Central memory CD4-positive, alpha-beta T cell (primary cell): ENCODE measurements at places on chromosomes 3 and 15.

GRCh38 chr15:68488290-68488689 lies 56.3 kb upstream of the ITGA11 start:
- DNase-seq = no peak

DNA sequence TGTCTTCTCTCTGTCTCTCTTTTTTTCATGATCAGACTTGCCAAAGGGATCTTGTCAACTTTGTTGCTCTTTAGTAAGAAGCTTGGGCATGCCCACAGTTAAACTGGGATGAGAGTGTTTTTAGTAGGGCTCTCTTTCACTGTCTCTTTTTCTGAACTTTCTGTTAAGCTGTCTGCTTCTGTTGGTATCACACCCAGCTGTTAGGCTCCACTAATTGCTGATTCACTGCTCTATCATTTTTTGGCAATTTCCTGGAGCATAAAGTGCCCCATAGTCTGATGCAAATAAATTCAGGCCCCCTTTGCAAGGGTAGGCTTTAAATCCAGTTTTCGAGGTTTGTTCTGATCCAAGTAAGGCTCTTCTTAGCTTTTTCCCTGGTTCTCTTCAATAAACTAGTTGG lies 360.4 kb upstream of the ADAMTS9 start:
- no peak for DNase-seq

GRCh38 chr15:70247281-70247680 lies 149.6 kb upstream of the TLE3 start:
- DNase-seq = no peak

DNA sequence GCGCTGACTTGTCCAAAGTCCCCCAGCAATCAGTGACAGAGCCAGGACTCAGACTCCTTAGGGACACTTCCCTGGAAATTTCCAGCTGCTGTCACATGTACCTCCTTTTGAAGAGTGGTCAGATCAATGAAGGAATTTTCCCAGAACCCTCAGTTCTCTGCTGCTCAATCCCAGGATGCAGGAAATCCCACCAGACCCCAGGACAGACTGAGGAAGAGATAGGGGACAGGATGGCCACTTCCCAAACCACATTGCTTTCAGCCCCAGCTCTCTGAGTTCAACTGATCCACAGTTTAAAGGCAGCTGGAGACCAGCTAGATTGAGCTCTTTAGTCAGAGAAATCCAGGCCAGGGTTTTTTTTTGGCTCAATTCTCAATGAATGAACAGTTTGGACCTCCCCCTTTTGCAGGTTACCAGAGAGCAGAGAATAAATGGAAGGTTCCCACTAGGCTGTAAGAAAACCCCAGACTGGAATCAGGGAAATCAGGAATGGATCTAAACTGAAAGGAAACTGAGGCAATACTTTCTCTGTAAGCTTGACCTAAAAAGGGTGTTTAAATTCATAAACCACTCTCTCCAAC lies 1.5 kb downstream of the CYP1A1 start:
- DNase-seq = peak; percentile 18

- no peak for DNase-seq
Measured at GRCh38 chr15:39468331-39468730, 112.5 kb upstream of the THBS1 start.

GRCh38 chr3:7876741-7877297 lies 624.8 kb upstream of the LMCD1 start:
- peak; percentile 88 for DNase-seq

GRCh38 chr3:98817547-98818041 lies 54.5 kb downstream of the ST3GAL6 start:
- DNase-seq = peak; percentile 18

GRCh38 chr3:52023101-52023770 lies 27.5 kb upstream of the RPL29 start:
- no peak for DNase-seq

- no peak for DNase-seq
Measured at GRCh38 chr3:131277836-131278497, 103.6 kb upstream of the NUDT16 start.

- no peak for DNase-seq
Measured at GRCh38 chr3:169348929-169349621, 314.4 kb downstream of the MECOM start.

DNA sequence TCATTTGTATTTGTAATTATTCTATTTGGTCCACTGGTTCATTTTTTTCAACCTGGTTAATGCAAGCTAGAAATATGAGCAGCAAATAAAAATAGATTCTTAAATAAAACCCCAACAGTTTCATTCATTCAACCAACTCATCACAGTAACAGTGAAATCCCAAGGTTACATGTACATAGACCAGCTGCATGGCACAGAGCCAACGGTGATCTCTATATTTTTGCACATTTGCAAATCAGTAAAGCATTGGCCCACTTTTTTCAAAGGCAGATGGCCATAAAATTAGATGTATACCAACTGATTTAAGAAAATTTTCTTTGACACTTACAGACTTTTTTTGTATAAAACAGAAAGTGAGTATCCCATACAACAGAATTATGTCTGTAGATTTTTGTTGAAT lies 49.3 kb downstream of the STRIT1 start:
- DNase-seq = no peak

- DNase-seq = no peak
Measured at GRCh38 chr3:137807998-137808397, 43.9 kb downstream of the SOX14 start.

GRCh38 chr15:60477916-60478565 lies 901 bp downstream of the ICE2 start:
- DNase-seq = peak; percentile 8

- DNase-seq = no peak
Measured at GRCh38 chr3:55658690-55659562, 171.8 kb upstream of the WNT5A start.

DNA sequence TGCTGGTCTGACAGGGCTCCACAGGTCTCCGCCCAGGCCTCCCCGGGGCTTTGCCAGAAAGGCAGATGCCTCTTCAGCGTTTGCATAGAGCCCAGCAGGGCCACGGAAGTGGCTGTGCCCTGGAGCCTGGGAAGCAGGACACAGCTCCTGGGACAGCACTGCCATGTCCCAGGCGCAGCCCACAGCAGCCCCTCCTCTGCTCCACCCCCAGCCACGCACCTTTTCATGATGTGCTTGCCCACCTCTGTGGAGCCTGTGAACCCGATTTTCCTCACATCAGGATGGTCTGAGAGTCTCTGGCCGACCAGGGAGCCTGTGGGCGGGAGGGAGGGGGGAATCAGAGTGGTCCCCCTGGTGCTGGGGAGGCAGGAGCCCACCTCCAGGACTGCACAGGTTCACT lies 33.9 kb upstream of the SLC41A3 start:
- no peak for DNase-seq

GRCh38 chr3:181066143-181067087 lies 76.9 kb upstream of the DNAJC19 start:
- DNase-seq = no peak

DNA sequence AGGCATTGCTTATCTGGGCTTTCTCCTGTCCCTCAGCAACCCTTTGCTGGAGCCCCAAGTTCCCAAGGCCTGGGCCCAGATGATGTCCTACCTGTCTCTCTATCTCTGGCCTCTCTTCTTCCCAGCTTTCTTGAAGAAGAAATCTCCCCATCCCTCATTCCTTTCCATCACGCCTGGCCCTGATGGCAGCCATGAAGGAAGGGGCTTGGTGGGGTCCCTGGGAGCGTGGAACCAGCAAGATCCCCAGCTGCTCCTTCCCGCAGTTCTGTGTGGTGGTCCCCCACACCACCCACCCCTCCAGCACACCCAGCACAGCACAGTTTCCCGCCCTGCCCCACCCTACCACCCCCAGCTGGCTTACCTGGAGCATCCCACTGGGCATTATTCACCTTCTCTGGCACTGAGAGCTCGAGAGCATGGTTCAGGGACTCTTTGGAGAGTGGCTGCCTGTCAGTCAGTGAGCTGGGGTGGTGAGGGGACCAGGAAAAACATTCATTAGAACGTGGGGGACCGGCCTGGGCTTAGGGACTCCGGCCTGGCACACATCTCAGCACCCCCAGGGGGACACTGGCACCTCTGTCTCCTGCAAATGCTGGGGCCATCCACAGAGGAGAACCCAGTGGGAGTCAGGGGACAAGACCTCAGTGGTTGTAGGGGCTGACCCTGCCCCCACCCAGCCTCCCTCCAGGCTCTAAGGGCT lies 26.6 kb downstream of the ACSBG1 start:
- DNase-seq = no peak

- no peak for DNase-seq
Measured at GRCh38 chr15:85976986-85977385, 102.7 kb upstream of the AGBL1 start.

DNA sequence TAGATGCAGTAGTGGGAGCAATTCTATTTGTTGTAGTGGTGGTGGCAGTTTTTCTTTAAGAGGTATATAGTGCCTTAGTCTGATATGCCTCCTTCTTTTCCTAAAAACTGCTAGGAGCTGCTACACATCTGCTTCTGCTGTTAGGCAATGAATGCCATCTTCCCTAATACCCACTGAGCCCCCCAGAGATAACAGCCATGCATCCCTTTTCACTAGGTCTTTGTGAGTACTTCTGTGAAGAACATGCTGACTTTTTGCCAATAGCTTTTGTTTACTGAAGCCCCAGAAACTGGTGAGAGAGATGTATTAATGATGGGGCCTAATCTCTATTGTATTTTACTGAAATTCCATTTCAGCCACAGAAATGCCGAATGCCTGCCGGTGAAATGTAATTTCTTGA lies 92.6 kb upstream of the CHL1 start:
- DNase-seq = no peak
